GOT3 (cell line): ENCODE measurements at places on chromosomes 4 and X.

- DNase-seq, result no peak
Measured at GRCh38 chrX:136196691-136197155, 49.4 kb downstream of the FHL1 start.

DNA sequence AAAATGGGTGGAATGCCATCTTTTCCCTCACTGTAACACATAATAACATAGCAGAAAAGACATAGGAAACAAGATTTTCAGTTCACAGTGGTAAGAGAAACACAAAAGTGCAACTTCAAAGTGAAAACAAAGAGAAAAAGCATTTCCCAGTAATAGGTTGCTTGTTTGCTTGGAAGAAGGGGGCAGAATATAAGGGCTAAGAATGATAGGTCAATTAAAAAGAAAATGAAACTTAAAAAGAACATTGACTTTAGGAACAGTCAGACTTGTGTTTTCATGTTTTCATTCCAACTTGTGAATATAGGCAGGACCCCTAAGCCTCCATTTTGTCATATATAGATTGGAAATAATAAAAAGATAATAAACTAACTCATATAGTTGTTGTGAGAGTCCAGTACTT, 168.2 kb upstream of the PPP3CA start:
- no peak for DNase-seq

GRCh38 chr4:165129924-165130323, 17.3 kb upstream of the TMEM192 start:
- DNase-seq, result no peak

- DNase-seq, result no peak
Measured at GRCh38 chr4:67288964-67289363, 256.3 kb downstream of the CENPC start.

GRCh38 chrX:1778817-1779216, 164.0 kb downstream of the ASMT start:
- DNase-seq, result no peak

DNA sequence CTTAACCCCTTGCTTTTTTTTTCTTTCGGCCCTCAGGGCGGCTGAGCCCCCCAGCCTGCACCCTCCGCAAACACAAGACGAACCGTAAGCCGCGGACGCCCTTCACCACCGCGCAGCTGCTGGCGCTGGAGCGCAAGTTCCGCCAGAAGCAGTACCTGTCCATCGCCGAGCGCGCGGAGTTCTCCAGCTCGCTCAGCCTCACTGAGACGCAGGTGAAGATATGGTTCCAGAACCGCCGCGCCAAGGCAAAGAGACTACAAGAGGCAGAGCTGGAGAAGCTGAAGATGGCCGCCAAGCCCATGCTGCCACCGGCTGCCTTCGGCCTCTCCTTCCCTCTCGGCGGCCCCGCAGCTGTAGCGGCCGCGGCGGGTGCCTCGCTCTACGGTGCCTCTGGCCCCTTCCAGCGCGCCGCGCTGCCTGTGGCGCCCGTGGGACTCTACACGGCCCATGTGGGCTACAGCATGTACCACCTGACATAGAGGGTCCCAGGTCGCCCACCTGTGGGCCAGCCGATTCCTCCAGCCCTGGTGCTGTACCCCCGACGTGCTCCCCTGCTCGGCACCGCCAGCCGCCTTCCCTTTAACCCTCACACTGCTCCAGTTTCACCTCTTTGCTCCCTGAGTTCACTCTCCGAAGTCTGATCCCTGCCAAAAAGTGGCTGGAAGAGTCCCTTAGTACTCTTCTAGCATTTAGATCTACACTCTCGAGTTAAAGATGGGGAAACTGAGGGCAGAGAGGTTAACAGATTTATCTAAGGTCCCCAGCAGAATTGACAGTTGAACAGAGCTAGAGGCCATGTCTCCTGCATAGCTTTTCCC, 3.4 kb downstream of the MSX1 start:
- DNase-seq, result no peak

- no peak for DNase-seq
Measured at GRCh38 chr4:158282252-158282651, 72.0 kb downstream of the TMEM144 start.

DNA sequence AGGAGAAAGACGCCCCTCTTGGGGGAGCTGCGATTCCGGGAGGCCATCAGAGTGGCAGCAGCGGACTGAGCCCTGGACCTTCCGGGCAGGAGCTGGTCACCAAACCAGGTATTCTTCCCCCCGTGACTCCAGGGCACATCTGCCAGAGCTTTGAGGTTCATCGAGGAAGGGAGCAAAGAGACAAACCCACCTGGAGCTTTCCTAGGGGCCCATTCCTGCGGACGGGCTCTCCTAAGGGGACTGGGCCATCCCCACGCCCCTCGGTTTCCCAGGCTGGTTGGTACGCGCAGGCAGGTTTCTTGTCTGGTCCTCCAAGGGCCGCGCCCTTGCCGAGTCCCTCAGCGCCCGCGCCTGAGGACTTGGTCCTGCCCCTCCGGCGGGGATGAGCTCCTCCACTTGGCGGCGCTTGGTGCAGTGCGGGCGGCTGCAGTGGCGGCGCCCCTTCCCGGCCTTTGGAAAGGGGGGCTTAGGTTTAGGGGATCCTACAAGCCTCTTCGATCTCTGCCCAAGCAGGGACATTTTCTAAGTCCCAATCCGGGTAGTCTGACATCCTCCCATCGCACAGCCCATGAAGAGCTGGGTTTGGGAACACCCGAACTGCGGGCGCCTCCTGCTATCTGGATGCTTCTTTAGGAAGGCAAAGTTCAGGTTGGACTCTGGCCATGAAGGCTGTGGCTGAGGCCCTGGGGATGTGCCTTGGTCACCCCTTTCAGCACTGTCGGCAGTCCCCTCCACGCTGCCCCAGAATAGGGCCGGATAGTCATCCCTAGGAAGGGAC, 538 bp downstream of the STBD1 start:
- no peak for DNase-seq
